Breast epithelium (tissue), 4 donors: ENCODE measurements at places on chromosomes 2 and 18.

DNA sequence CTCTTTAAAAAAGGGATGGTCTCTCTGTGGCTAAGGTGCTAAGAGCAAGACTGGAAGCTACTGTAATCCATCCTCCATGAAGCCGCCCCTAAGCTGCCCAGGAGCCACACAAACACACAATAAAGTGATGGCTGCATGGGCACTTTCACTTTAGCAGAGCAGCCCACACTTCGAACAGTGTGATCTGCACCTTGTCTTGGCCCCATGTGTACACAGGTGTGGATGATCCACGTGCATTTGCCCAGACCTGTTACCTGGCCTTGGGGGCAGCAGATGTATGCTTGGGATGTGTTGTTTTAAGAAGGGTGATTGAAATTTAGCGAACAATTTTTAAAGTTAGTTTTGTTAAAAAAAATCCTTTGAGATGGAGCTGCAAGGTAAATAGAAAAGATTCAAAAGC lies 39.9 kb downstream of the TMEM178A start:
- H3K27ac ChIP-seq, result no peak overlapping the region
- H3K27me3 ChIP-seq, result no peaks in the 10 kb centered on the region
- H3K36me3 ChIP-seq, result no peaks in the 10 kb centered on the region
- no peak for DNase-seq

- no peak overlapping the region for H3K27ac ChIP-seq
- no peak overlapping the region for H3K4me3 ChIP-seq
- no peaks in the 10 kb centered on the region for H3K36me3 ChIP-seq
- DNase-seq, result no peak
- no peaks in the 10 kb centered on the region for H3K27me3 ChIP-seq
Observed at GRCh38 chr2:147016181-147016580, 828.6 kb upstream of the ACVR2A start.

DNA sequence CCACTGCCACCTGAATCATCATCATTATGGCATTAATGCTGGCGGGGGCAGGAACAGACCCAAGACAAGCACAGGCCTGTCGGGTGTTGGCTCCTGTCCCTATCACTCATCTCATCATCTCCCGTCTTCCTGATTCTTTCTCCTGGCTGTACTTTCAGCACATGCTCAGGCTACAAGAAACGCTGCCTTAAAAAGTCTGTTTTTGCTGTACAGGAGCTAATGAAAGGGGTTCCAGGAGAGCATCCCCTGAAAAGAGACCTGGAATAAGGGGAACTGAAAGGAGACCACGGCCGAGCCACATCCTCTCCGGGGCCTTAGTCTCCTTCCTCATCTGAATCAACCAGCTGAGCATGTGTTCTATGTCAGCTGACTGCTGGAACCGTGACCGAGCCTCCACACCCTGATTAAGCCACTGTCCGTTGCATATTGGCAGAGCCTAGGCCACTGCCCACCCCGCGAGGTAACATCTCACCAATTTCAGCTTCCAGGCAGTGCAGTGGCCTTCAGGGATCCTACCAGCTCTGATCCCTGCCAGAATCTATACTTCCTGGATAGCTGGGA lies 62.6 kb downstream of the DNMT3A start:
- H3K4me3 ChIP-seq, result no peak overlapping the region
- H3K27ac ChIP-seq, result peak overlapping the region; percentile 85

DNA sequence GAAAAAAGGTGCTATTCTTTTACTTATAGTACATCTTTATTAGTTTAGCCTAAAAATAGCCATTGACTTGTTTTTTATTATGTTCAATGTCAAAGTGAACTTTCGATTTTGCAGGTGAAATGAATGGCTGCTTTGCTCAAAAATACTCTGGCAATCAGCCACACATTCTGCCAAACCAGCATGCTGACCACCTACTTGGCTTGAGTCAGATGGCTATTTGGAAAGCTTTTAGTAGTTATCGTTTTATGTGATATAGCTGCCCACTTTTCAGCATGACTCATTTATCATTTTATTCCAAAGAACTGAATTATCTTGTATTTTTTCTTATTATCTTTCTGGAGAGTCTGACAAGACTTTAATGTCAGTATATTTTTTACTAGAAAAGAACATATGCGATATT lies 1615.8 kb upstream of the TMEFF2 start:
- no peak overlapping the region for H3K27ac ChIP-seq
- H3K4me3 ChIP-seq, result no peak overlapping the region
- no peaks in the 10 kb centered on the region for H3K4me1 ChIP-seq
- H3K36me3 ChIP-seq, result no peaks in the 10 kb centered on the region

GRCh38 chr2:231124838-231125568 lies at the start of gene HTR2B:
HTR2B (minus strand) TSS chr2:231125042; CDS start chr2:231123764, 1,278 bp downstream.
- DNase-seq, result no peak
- peaks cover 8% of the 10 kb centered on the region for H3K4me1 ChIP-seq
- no peaks in the 10 kb centered on the region for H3K36me3 ChIP-seq
- H3K27ac ChIP-seq, result no peak within 1 kb of the TSS

DNA sequence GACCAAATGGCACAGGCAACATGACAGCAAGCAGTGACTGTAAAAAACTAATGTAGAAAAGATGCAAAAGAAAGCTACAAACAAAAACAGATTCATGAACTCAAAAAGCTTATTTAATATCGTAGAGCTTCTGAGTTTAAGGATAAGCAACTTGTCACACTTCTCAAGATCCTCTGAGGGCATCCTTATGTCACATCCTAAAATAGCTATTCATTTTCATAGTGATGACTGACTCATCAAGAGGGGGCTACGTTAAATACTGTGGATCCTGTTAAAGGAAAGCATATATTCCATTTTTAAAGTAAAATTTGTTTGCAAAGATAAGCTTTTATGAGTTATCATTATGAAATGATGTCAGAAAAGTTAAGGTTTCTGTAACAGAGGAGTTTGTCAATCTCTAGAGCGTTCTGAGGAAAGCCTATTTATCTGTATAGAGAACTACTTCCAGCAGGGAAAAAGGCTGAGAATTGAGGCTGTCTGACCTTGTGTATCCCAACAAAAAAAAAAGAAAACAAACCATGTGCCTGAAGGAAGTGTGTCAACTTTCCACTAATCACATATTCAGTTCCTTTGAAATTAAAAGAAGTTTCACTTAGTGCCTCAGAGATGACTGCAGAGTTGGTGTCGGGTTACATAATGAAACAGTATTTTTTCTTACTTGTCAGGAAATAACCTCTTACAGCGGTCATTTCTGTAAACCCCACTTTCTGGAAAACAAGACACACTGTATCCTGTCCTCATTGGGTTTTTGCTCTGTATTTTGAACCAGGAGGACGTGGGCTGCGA lies 115.5 kb downstream of the ESCO1 start:
- no peak overlapping the region for H3K4me3 ChIP-seq
- H3K27me3 ChIP-seq, result no peaks in the 10 kb centered on the region
- H3K27ac ChIP-seq, result no peak overlapping the region
- no peak for DNase-seq
- H3K4me1 ChIP-seq, result no peaks in the 10 kb centered on the region
- H3K36me3 ChIP-seq, result no peaks in the 10 kb centered on the region

- DNase-seq, result no peak
- H3K4me3 ChIP-seq, result no peak overlapping the region
- no peaks in the 10 kb centered on the region for H3K4me1 ChIP-seq
- no peaks in the 10 kb centered on the region for H3K36me3 ChIP-seq
- no peak overlapping the region for H3K27ac ChIP-seq
Observed at GRCh38 chr2:112182581-112183034, 44.4 kb downstream of the FBLN7 start.

DNA sequence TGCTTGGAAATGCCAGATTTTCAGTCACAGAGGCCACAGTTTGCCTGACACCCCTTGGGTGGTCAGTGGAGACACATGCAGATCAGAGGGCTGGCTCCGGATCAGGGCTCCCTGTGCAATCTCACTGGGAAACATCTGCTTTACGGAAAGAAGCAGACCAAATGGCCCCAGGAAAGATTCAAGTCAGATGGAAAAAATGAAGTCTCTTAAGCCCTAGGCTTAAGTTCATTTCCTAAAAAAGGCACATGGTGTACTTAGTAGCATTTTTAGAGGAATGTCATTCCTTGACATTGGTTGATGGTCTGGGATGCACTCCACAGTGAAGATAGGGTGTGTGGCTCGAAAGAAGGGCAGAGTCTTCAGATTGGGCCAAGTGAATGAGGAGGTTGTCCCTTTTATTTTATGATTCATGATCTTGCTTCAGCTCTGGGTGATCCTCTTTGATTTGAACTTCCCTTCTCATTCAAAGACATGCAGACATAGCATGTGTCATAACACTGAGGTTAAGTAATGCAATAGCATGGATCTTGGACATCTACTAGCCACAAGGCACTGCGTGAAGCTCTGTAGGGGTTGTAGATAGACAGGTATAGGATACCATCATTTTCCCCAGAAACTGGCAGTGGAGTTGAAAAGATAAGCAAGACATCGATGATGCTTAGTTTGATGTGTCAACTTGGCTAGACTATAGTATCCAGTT lies 56.5 kb downstream of the KCNE4 start:
- no peak overlapping the region for H3K4me3 ChIP-seq
- no peak overlapping the region for H3K27ac ChIP-seq
- no peaks in the 10 kb centered on the region for H3K4me1 ChIP-seq
- DNase-seq, result no peak
- H3K36me3 ChIP-seq, result no peaks in the 10 kb centered on the region
- H3K27me3 ChIP-seq, result no peaks in the 10 kb centered on the region

DNA sequence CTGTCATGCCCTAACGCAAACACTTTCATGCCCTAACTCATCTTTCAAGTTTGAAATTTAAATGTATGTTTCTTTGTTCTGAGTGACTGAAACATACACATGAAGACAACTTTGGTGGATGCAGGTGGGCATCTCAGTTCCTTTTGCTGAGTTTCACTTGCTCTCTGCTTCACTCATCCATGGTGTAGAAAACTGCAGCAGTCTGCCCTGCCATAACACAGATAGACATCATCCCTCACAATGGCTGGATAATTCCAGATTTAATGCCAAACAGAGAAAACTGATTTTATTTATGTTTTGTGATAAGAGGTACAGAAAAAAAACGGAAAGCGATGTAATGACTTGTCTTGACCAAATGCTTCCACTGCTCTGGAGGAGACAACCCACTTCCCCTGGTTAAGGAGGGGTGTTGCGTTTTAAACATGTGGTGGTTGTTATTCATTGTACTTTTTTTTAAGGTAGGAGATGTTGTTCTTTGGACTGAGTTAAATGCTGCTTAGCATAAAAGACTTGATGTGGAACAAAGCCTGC lies 70.4 kb downstream of the RHBDD1 start:
- DNase-seq, result no peak
- H3K4me3 ChIP-seq, result no peak overlapping the region
- H3K27me3 ChIP-seq, result no peaks in the 10 kb centered on the region
- H3K4me1 ChIP-seq, result no peaks in the 10 kb centered on the region
- no peaks in the 10 kb centered on the region for H3K36me3 ChIP-seq

DNA sequence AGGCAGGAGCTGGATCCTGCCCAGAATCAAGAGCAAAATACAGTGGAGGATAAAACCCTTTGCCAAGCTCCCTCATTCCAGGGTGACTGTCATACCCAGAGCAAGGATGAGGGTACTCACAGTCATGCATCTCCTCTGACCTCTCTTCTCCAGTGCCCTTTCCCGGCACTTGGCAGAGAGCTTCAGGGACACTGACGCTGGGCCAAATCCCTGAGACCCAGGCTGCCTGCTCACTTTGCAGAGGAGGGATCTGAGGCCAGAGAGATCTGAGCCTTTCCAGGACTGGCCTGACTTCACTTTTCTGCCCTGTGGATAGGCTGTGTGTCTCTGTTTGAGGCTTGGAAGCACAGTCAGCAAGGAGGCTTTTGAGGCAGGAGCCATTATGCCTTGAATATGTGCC lies 330.0 kb downstream of the CELF4 start:
- H3K27me3 ChIP-seq, result no peaks in the 10 kb centered on the region
- H3K36me3 ChIP-seq, result no peaks in the 10 kb centered on the region
- H3K4me1 ChIP-seq, result no peaks in the 10 kb centered on the region
- H3K27ac ChIP-seq, result no peak overlapping the region
- no peak for DNase-seq

GRCh38 chr2:129585760-129586159 lies 393.7 kb upstream of the RAB6C start:
- H3K27ac ChIP-seq, result no peak overlapping the region
- H3K36me3 ChIP-seq, result no peaks in the 10 kb centered on the region
- H3K4me1 ChIP-seq, result no peaks in the 10 kb centered on the region
- H3K4me3 ChIP-seq, result no peak overlapping the region

DNA sequence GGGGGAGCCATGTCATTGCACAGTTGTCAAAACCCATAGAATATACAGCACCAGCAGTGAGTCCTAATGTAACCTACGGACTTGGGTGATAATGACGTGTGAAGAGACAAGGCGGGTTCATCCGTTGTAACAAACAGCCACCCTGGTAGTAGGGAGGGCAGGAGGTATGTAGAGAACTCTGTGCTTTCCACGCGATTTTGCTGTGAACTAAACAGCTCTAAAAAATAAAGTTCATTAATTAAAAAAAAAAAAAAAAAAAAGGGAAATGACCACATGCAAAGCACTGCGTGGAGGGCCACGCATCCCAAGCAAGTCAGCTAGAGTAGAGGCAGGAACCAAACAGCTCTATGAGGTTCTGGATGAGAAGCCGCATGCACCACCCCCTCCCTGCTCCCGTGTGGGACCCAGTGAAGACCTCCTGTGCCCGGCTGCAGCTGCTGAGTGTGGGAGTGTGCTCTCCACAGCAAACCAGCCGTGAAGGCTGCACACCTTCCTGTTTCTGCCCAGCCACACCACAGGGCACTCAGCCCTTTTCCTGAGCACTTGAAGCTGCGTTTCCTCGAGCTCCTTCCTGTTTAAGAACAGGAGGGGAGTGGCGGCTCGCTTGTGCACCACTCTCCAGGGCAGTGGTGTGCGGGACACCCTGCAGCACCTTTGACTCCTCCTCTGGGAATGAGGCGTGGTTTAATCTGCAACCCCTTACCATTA lies 65.6 kb downstream of the ODC1 start:
- H3K27ac ChIP-seq, result no peak overlapping the region
- no peaks in the 10 kb centered on the region for H3K4me1 ChIP-seq
- H3K36me3 ChIP-seq, result no peaks in the 10 kb centered on the region
- no peak for DNase-seq
- no peak overlapping the region for H3K4me3 ChIP-seq
- no peaks in the 10 kb centered on the region for H3K27me3 ChIP-seq

- no peak overlapping the region for H3K27ac ChIP-seq
- H3K27me3 ChIP-seq, result no peaks in the 10 kb centered on the region
- H3K4me1 ChIP-seq, result no peaks in the 10 kb centered on the region
- no peak for DNase-seq
- no peak overlapping the region for H3K4me3 ChIP-seq
Observed at GRCh38 chr18:28669165-28669564, 492.2 kb upstream of the CDH2 start.

GRCh38 chr2:30300456-30301221 lies 69.3 kb downstream of the LBH start:
- no peaks in the 10 kb centered on the region for H3K27me3 ChIP-seq
- no peaks in the 10 kb centered on the region for H3K4me1 ChIP-seq
- DNase-seq, result no peak
- H3K27ac ChIP-seq, result peak overlapping the region; percentile 61
- H3K36me3 ChIP-seq, result no peaks in the 10 kb centered on the region
- H3K4me3 ChIP-seq, result no peak overlapping the region

GRCh38 chr18:47777626-47778025 lies 152.8 kb downstream of the SMAD2 start:
- no peak for DNase-seq
- no peaks in the 10 kb centered on the region for H3K4me1 ChIP-seq
